ENCODE measurements at places on chromosomes 12 and 14.

- no peak for DNase-seq
Observed at GRCh38 chr12:103915306-103915705, 14.9 kb upstream of the HSP90B1 start.

DNA sequence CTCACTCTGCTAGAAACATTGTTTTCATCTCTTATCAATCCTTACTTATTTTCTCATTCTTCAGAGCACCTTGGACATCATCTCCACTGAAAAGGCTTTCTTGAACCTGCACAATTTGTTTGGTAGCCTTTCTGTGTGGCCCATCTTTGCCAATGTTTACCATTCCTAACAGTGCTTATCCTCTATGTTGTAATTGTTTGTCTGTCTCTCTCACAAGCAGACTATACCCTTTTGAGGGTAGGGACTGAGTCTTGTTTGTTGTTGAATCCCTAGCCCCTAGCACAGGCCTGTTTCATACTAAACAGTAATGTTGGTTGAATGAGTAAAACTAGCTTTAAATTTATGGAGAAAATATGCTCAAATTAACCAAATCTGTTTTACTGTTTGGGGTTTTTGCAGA, 9.2 kb downstream of the MRPL42 start:
- no peak for DNase-seq

GRCh38 chr12:106271575-106272505, 24.0 kb upstream of the CKAP4 start:
- no peak for DNase-seq

DNA sequence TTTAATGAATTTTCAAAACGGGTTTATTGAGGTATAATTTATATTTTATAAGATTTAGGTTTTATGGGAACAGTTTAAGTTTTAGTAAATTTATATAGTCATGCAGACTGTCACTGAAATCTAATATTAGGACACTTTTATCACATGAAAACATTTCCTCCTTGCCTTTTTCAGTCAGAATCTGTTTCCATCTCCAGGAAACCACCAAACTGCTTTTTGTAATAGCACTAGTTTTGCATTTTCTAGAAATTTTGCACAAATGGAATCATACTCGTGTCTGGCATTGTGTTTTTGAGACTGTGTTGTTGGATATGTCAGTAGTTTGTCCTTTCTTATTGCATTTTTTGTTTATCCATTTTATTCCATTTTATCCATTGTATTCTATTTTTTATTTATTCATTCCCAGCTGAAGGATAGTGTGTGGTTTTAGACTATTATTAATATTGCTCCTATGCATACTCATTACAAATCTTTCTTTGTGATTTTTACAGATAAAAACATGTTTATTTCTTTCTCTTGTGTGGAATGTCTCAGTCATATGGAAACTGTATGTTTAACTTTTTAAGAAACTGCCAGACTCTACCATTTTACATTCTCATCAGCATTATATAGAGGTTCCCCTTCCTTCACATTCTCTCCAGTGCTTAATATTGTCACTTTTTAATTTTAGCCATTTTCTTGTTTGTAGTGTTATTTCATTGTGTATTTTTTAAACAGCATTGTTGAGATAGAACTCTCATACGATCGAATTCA, 26.5 kb downstream of the PALS1 start:
- DNase-seq: no peak

GRCh38 chr14:54261283-54261682, 135.5 kb upstream of the CDKN3 start:
- DNase-seq: no peak

Data from stimulated activated CD8-positive, alpha-beta memory T cell treated with anti-CD3 and anti-CD28 coated beads, Interleukin-15, amount 100 ng/mL, for 4 hours (primary cell).